ENCODE measurements at places on chromosomes 6 and 20.

- DNase-seq, result no peak
Measured at GRCh38 chr6:42322676-42323075, 105.0 kb upstream of the MRPS10 start.

- DNase-seq, result no peak
Measured at GRCh38 chr6:166410426-166410935, 27.7 kb upstream of the MPC1 start.

- DNase-seq, result no peak
Measured at GRCh38 chr6:71107911-71108420, 151.1 kb upstream of the B3GAT2 start.

DNA sequence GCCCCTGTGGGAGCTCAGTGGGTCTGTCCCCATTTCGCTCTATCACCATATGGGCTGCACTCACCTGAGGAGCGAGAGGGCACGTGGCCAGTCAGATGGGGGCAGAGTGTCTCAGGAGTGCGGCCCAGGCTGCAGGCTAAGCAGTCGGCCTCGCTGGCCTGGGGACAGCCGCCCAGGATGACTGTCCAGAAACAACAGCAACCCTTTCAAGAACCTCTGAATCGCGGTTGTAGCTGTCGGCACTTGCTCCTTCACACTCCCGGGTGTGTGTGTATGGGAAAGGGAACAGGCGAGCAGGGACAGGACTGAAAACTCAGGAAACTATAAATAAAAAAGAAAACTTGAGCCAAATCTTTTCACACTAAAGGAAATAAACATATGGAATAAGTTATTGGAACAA is 63.1 kb downstream of the TFAP2A start:
- no peak for DNase-seq

GRCh38 chr6:170311696-170312095 is 5.1 kb downstream of the FAM120B start:
- no peak for DNase-seq

DNA sequence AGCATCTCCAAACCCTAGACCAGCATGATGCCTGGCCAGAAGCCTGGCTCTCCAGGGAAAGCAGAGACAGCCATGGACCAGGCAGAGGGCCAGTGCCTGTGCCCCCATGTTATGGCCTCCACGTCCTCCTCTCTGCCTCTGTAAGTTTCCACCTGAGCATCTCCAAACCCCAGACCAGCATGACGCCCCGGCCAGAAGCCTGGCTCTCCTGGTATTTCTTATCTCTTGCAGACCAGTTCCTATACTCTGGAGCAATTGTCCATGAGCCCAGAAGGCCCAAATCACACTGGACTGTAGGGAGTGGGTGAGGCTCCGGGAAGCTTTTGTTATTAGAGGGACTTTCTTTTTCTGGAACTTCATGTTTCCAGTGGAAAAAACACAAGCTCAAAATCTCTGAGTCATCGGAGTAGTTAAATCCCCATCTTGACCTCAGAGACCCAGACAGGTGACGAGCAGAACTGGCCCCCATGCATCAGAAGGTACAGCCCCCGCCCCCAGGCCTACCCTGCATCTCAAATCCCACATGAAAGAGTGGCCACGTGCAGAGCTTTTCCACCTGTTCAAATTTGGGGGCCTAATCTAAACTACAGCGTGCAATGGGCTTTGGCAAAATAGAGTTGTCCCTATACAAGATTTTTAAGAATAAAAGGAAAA is 110.2 kb upstream of the FOXQ1 start:
- DNase-seq, result peak; percentile 8

- no peak for DNase-seq
Measured at GRCh38 chr20:47421076-47421475, 64.6 kb upstream of the ZMYND8 start.

- no peak for DNase-seq
Measured at GRCh38 chr6:110409794-110410193, 5.6 kb downstream of the DDO start.

GRCh38 chr20:33569802-33570391 is 80.0 kb downstream of the CBFA2T2 start:
- DNase-seq, result no peak

DNA sequence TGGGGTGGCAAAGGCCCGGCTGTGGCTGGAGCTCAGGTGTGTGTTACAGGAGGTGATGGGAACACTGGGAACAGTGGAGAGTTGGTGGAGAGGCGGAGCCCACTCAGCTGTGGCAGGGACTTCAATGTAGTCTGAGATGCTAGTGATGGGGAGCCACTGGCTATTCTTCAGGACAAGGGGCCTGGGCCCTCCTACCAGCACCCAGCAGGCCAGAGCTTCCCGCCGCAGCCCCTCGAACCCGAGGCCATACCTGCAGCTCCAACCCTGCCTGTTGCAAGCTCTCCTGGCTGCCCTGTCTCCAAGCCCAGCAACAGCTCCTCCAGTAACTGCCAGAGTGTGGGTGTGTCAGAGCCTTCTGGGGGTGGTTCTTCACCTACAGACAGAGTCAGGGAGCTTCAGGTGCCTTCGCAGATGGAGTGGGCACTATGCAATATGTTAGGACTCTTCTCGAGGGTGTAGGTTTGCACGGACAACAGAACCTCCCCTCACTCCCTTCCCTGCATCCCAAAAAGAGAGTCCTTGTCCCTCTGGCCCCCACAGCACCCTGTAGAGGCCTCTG is 146.2 kb upstream of the MLN start:
- no peak for DNase-seq

All from activated T-cell treated with anti-CD3 and anti-CD28 coated beads, Interleukin-2, amount 50 U/mL, for 72 hours (primary cell).